SW480 (cell line): ENCODE measurements at places on chromosomes 3 and 15.
A peak's percentile ranks its signal among the peaks of the same experiment; 100 is the strongest.

- no peak for DNase-seq
Observed at GRCh38 chr3:138405001-138405400, 29.4 kb upstream of the ESYT3 start.

- DNase-seq, result peak; percentile 17
Observed at GRCh38 chr3:131543714-131544113, 40.9 kb upstream of the MRPL3 start.

DNA sequence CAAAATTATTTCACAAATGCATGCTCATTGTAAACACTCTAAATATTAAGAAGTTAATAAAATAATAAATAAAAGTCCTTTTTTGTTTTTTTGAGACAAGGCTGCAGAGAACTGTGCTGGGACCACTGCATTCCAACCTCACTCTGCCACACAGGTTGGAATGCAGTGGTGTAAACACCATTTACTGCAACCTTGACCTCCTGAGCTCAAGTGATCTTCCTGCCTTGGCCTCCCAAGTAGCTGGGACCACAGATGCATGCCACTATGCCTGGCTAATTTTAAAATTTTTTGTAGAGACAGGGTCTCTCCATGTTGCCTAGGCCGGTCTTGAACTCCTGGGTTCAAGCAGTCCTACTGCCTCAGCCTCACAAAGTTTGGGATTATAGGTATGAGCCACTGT, 578.4 kb downstream of the ZIC1 start:
- no peak for DNase-seq

GRCh38 chr3:193129607-193130006, 111.4 kb upstream of the PLAAT1 start:
- no peak for DNase-seq

DNA sequence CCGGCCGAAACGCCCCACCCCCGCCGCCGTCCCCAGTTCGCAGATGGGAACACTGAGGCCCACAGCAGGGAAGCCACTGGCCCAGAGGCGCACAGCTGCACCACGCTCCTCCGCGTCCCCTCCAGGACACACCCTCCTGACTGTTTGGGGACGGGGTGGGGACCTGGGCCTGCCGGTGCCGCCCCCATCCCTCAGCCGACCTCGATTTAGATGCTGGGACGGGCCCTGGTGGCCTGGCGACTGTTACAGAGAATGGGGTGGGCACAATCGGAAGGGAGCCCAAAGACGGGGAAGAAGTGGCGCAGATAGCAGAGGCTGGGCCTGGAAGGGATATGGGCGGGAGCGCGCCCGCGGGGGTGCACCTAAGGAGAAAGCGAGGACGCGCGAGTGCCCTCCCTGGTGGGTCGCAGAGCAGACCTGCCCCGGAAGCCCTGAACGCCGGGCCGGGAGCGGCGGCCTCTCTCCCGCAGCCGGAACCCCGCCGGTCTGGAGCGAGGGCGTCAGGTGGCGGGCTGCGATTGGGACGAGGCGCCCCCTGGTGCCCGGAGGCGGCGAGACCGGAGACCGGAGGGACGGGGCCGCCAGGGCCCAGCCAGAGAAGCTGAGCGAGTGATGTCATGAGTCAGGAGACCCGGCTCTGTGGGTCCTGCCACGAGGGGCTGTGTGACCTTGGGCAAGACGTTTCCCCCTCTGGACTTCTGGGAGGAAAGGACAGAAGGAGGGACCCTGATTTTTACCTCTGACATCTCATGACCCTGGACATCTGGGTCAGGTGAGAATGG, 78.4 kb downstream of the IQSEC1 start:
- DNase-seq, result peak; percentile 86

GRCh38 chr3:79380581-79380980, 387.2 kb downstream of the ROBO1 start:
- no peak for DNase-seq

GRCh38 chr15:40747685-40748631, 7.1 kb downstream of the RMDN3 start:
- no peak for DNase-seq

DNA sequence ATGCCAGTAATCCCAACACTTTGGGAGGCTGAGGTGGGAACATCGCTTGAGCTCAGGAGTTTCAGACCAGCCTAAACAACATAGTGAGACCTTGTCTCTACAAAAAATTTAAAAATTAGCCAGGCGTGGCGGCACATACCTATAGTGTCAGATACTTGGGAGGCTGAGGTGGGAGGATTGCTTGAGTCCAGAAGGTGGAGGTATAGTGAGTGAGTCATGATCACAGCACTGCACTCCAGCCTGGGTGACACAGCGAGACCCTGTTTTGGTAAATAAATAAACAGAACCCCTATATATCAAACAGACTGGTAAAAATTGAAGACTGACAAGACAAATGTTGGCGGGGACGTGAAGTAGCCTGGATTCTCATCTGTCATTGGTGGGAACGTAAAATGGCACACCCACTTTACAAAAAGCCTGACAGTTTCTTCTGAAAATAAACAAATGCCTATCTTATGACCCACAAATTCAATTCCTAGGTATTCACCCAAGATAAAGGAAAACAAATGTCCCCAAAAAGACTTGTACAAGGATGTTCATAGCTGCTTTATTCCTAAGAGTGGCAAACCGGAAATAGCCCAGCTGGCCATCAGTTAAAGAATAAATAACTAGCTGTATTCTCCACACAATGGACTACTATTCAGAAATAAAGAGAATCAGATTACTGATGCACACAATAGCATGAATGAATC, 47.0 kb upstream of the GK5 start:
- DNase-seq, result no peak

- no peak for DNase-seq
Observed at GRCh38 chr3:15499536-15499935, 22.0 kb downstream of the COLQ start.

- peak; percentile 16 for DNase-seq
Observed at GRCh38 chr15:39934397-39935071, 619 bp downstream of the EIF2AK4 start.

DNA sequence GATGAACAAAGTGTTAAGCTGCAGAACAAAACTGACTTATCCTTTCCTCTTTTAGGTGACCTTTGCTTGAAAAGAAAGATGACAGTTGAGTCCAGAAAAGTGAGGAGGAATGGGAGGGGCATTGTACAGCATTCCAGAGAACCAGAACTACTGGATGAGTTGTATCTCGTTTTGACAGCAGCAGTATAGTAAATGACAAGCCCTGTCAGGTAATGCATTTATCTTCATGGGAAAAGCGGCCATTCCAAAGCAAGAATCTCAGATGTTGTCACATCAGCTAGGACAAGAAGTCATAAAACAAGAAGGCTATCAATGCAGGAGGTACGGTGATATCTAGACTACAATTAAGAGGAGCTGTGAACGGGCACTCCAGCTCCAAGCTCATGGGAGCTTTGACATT, 421.5 kb downstream of the MAGI1 start:
- DNase-seq, result no peak

GRCh38 chr3:11558918-11559815, 84.5 kb downstream of the VGLL4 start:
- no peak for DNase-seq
